Mesendoderm (in vitro differentiated cells): ENCODE measurements at places on chromosomes 16 and 17.

- DNase-seq, result no peak
Measured at GRCh38 chr17:28810437-28810836, 32.2 kb downstream of the FAM222B start.

DNA sequence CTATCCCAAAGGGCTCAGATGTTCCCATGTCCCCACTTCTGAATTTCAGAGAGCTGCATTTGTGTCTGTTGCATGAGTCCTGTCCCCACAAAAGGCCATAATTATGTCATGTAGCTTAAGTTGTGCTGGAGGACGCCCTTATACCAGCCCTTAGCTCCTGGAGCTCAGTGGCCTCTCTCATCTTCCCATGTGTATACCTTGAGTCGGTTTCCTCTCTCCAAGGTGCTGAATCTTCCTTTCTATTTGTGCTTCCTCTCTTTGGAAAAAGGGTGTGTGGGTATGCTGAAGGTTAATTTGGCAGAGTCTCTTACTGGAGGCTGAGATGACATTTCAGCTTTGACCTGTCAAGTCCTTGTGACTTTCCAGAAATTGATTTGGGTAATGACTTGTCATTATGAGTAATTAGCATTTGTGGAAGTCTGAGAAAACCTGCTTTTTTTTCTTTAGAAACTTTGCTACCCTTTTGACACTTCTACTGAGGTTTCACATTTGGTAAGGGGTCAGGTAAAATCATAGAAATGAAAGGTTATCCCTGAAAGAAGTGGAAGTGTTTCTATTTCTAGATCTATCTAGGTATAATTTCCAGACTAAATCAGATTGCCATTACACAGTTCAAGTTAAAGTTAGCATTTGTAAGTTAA, 185.4 kb downstream of the ABCC12 start:
- DNase-seq, result peak; percentile 87

DNA sequence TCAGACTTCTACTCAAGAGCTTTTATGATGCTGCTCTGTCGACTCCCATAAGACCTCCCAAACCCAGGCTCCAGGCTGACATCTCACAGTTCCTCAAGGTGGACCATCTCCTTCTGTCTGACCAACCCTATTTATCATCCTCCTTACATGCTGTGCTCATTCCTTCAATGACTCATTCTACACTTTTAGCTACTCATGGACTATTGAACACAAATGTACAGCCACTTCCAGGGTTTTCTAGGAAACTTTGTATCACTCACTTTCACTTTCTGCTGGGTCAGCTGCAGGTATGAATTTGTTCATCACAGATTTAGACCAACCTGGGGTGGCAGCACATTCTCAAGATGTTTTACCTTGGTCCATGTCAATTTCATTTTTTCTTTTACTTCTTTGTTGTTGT, 162.4 kb upstream of the FAM20A start:
- no peak for DNase-seq

- peak; percentile 36 for DNase-seq
Measured at GRCh38 chr17:49775546-49776260, 11.8 kb upstream of the FAM117A start.

- DNase-seq, result peak; percentile 63
Measured at GRCh38 chr17:41500131-41500911, 5.1 kb downstream of the KRT13 start.

DNA sequence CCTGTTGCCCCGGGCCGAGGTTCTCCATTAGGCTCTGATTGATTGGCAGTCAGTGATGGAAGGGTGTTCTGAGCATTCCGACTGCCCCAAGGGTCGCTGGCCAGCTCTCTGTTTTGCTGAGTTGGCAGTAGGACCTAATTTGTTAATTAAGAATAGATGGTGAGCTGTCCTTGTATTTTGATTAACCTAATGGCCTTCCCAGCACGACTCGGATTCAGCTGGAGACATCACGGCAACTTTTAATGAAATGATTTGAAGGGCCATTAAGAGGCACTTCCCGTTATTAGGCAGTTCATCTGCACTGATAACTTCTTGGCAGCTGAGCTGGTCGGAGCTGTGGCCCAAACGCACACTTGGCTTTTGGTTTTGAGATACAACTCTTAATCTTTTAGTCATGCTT, 74.2 kb downstream of the HAPSTR1 start:
- no peak for DNase-seq
